ENCODE measurements at places on chromosomes 7 and 10.

- no peak for DNase-seq
These were observed 48.3 kb downstream of the ABCB1 start for GRCh38 chr7:87552351-87552900.

- no peak for DNase-seq
These were observed 30.7 kb upstream of the HYCC1 start for GRCh38 chr7:23044581-23044980.

- DNase-seq = peak; percentile 29
These were observed 196.0 kb upstream of the GRB10 start for GRCh38 chr7:50978633-50979215.

GRCh38 chr7:30177965-30178364 lies 43.2 kb downstream of the MTURN start:
- DNase-seq = no peak

GRCh38 chr7:42235741-42236161 lies 1.3 kb downstream of the GLI3 start:
- DNase-seq = peak; percentile 25

- no peak for DNase-seq
These were observed 85.2 kb downstream of the RTKN2 start for GRCh38 chr10:62183442-62183841.

DNA sequence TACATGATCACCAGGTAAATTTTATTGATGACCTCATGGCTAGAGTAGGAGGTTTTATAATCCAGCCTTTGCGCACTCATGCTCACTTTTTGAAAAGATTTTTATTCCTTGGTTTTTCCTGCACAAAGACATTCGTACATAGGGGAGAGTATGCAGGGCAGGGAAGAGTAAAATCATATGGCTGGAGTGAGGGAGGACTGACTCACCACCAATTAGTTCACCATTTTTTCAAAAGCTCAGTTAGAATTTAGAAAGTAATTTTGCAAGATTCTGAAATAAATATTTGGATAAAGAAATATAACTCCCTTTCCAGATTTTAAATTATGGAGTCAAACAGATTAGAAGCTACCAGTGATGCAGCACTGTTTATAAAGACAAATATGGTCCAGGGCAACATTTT lies 111.9 kb downstream of the SEMA3D start:
- DNase-seq = no peak

DNA sequence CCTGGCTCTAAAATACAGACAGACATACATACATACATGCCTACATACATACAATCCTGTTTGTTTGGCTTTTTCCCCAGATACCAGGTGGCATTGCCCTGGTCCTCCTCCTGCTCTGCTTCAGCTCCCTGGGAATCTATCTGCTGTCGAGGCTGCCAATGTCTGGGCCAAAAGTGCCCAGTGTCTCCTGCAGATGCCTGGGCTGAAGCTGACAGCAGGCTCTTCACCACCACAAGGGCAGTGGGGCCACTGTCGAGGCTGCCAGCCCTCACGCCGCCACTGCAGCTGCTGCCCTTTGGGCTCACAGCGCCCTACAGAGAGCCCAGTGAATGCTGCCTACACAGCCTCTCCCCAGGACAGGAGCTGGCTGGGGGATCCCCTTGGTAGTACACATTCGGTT lies 18.0 kb upstream of the STN1 start:
- DNase-seq = no peak

GRCh38 chr10:75009426-75009825 lies 102.0 kb upstream of the SAMD8 start:
- no peak for DNase-seq

GRCh38 chr7:138556771-138557484 lies 96.9 kb downstream of the TRIM24 start:
- DNase-seq = peak; percentile 27

GRCh38 chr10:113002449-113002777 lies 52.4 kb downstream of the TCF7L2 start:
- no peak for DNase-seq

GRCh38 chr7:22114440-22114981 lies 168.8 kb upstream of the CDCA7L start:
- no peak for DNase-seq

DNA sequence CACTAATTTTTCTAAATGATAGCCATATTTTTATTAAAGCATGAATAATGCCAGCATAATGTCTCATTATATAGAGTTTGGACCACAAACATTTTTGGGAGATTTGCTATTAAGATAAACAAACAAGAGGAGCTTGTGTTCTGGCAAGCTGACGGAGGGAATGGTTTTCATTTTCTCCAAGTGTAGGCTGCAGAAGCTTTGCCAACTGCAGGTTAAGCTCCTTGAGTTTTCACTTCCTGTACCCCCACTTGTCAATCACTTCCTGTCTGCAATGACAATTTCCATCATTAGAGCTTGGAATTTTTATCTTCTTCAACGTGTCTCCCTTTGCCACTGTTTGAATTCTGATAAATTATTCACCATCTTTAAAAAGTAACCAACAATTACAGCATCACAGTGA lies 13.4 kb downstream of the EBF3 start:
- no peak for DNase-seq

DNA sequence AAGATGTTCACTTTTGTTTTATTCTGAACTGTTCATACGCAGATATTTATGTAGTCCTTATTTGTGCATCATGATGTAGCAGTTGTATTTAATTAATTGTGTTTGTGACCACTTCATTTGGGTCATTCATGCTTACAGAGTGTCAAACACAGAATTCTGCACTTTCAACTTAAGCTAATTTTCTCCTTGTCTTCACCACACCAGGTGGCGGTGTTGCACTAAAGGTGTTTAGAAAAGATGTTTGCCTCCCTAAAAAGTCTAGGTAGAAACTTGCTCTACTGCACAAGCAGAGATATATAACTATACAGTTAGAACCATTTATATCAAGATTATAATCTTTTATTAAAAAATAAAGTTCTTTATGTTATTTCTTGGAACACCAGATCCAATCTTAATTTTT lies 1.3 kb upstream of the TAS2R38 start:
- DNase-seq = no peak

DNA sequence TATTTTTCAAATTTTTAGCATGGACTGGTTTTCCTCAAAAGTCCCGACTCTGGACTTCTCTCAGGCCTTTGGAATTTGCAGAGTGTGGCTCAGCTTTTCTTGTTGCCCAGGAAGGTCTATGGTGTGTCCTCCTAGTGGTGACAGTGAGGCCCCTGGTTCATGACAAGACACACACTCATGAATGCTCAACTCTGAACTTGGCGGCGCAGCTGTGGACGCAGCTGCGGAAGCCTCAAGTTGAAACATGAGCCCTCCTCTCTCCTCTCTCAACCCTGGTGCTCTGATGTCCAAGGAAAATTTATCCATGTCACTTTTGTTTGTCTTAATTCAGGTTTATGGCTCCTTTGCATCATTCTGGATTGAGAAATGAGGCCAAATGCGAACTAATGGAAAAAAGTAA lies 183.9 kb downstream of the HECW1 start:
- DNase-seq = no peak

DNA sequence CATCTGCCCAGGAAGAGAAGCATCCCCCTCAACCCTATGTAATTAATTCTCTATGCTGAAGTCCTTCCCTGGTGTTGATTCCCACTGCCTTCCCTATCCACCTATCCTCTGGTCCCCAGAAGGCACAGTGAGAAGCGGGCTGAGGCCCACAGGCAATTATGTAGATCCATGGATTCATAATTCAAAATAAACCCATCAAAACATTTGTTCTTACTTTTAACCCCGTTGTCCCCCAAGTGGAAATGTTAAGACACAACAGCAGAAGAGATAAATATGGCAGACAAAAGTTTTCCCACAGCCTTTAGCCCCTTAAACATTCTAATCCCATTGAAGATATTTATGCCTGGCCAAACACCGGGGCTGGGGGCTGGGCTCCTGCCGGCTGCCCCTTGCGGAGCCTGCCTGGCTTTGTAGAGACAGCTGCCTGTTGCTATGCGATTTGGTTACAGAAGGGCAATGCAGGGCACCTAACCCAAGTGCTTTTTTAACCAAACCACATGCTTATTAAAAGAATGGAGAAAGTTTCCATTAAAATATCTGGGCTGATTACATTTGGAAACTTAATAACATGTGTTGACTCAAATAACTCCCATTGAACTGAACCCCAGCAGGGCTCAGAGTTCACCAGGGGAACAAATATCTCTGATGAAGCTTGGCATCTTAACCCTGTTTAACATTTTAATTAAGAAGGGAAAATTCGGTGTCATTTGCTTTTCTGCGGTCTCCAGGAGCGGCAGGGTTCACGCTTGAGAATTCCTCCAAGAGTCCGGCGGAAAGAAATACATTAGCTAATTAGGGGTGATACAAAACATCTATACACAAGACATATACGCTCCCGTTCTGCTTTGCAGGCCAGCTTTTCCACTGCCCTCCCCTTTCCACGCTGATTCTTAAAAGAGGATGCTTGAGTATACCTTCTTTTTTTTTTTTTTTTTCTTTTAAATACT lies 110.8 kb upstream of the FGFR2 start:
- no peak for DNase-seq

DNA sequence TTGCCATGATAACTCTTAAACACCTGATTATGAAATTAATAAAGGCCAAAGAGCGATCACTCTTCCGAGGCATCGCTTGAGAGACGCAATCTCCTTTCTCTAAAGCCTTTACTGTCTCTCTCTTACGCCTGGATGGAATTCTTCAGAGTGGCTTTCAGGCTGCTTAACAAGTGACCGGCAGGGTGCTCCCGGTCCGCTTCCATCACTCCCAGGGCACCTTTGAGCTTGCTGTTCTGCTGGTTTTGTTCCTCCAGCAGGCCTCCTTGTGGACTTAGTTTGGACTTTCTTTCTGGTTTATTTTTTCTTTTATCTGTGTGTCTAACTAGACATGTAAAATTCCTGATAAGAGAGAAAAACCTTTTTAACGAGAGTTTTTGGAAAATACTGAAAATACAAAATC lies 60.9 kb downstream of the MRPL32 start:
- DNase-seq = no peak

GRCh38 chr10:88598055-88598454 lies 11.5 kb downstream of the LIPJ start:
- peak; percentile 10 for DNase-seq

- DNase-seq = peak; percentile 51
These were observed 42.9 kb downstream of the TAX1BP1 start for GRCh38 chr7:27782849-27783248.

GRCh38 chr7:120170834-120171233 lies 102.1 kb upstream of the KCND2 start:
- DNase-seq = peak; percentile 67

- DNase-seq = peak; percentile 42
These were observed 52.8 kb upstream of the SEC61G start for GRCh38 chr7:54811846-54812254.

DNA sequence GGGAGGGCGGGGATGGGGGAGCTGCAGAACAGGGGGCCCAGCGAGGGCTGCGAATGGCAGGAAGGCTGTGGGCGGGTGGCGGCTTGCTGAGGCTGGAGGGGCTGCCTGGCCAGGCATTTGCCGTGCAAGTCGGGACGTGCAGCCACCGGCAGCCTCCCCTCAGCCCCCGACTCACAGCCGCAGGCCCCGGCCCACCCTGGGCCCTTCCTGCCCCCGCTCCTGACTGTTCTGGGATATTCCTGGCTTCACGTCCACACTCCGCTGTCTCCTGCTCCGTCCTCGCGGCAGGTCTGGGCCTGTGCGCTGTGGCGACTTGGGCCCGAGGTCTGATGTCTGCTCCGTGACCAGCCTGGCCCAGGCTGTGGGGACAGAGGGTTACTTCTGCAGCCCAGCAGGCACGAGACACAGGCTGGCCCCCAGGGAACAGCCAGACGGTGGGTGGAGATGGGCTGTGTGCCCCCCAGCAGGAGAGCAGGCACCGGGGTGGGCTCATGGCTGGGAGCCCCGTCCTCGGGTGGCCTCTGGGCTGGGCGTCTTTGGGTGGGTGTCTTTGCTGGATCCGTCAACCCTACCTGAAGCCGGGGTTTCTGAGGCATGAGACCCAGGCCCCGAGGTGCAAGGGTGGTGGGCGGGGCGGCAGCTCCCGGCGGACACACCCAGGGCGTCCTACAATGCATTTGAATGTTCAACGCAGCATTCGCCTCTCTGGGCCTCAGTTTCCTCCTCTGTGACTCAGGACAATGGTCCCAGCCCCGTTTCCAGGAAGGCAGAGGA lies 86.5 kb downstream of the FOXL3 start:
- no peak for DNase-seq

GRCh38 chr10:120732067-120732466 lies 119.1 kb upstream of the WDR11 start:
- DNase-seq = no peak

DNA sequence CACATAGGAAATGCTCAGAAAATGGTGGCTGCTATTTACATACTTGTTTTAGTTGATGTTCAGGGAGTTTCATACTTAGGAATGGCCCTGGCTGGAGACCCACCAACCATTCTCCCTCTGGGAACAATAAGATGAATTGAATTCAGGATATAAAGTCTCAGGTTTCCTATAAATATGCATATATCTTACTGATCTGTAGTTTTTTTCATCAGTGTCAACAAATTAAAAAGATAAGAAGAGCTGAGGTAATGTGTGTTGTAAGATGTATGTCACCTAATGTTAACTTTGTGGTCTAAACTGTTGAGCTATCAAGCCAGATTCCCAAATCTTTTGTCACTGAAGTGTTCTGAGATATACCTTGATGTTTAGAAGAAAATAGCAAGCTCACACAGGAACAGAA lies 457.5 kb downstream of the MAGI2 start:
- no peak for DNase-seq

GRCh38 chr7:2582006-2582735 lies 23.4 kb downstream of the IQCE start:
- DNase-seq = no peak

DNA sequence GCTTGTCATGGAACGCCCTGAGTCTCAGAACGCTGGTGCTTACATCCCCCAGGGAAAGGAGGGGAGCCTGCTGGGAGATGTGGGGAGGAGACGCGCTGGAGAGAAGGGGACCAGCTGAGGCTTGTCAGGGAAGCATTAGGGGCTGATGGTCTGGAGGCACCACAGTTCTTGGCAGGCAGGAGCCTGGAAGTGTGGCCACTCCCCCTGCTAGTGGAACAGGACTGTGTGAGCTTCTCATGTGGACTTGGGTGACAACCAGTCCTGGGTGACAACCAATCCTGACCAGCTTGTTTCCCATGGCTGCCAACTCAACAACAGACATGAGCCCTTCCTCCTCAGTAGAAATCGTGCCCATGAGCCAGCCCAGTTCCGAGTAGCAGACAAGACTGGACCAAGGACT lies 87.8 kb downstream of the SPDYE5 start:
- no peak for DNase-seq

GRCh38 chr10:83943920-83944319 lies 195.4 kb upstream of the GHITM start:
- DNase-seq = no peak

GRCh38 chr7:98284335-98285036 lies 3.0 kb downstream of the BRI3 start:
- no peak for DNase-seq

GRCh38 chr7:140903741-140904480 lies 20.8 kb downstream of the BRAF start:
- peak; percentile 77 for DNase-seq

- no peak for DNase-seq
These were observed 587.3 kb downstream of the DNAJB6 start for GRCh38 chr7:157923903-157924630.
